ENCODE measurements at places on chromosomes 2 and 18.

DNA sequence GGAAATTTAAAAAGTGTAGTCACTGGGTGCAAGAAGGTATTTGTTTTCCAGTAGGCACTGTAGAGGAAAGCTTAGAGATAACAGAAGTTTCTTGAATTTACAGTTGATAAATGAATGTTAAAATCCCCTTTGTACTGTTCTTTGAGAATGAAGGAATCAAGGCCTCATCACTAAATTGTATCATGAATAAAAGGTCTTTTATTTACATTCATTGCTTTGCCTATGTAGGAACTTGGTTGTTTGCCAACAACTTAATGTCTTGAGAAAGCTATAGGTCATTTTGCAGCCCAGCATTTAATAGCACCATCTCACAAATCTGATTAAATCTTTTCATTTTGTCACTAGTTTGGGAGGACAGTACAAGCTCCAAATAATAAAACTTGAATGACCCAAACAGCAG is 213.9 kb upstream of the ITGA4 start:
- no peak for ATAC-seq

DNA sequence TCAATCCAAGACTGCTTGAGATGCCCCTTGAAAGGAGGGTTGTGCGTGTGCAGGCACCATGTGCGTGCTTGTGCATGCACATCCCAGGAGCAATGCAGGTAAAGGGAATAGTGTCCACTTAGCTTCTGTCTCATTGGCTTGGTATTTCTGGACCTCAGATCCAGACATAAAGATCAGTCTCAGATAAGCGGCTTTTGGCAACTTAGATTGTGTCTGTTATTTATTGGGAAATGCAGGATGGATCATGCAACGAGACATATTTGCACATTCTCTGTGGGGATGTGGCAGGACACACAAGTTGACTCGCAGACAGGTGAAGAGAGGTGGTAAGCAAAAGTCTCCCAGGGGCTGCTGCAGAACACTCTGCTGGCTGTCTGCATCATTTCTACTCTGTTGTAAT is 67.9 kb downstream of the SETBP1 start:
- ATAC-seq: no peak

DNA sequence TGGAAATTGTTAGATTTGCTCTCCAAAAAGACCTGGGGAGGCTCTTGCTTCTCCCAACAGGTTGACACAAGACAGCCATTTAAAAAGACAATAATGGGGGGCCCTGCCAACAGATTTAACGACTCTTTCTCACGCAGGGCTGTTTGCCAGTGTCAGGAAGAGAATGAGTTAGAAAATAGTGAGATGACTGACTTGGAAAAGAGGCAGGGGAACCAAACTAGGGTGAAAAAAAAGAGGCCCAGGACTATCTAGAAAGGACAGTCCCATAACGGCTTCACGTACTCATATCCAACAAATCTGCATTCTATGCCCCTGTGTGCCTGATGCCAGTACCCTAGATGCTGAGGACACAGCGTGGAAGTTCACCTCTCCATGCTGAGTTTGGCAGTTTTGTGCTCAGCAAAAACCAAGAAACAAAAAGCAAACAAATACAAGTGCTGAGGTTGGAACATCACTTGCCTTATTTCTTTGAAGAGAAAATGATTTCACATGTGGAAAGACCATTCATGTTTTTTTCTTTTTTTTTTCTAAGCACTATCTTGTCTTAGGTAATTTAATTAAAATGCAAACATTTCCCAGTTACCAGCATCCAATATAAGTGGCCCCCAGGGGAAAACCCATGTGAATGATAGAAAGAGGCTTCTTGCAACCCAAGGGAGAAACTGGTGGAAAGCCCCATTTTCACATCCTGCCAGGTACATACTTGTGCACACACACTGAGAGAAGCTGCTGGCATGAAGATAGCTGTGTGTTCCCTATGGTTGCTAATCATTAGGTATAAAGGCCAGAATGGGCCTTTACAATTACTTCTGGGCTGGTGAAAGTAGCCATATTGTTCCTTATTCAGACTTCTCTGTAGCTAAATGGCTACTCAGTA is 10.6 kb upstream of the WIPF1 start:
- ATAC-seq: peak; percentile 80

DNA sequence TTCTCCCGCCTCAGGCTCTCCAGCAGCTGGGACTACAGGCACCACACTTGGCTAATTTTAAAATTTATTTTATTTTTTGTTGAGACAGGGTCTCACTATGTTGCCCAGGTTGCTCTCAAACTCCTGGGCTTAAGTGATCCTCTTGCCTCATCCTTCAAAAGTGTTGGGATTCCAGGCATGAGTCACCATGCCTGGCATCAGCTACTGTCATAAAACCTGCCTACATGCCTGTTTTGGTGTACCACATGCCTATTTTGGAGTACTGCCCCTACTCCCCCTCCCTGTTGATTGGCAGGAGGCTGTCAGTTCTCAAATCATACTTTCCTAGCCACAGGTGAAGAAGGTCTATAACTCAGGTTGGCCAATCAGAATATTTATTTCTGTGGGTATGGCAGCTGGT is 64.0 kb downstream of the CHST9 start:
- ATAC-seq: no peak

DNA sequence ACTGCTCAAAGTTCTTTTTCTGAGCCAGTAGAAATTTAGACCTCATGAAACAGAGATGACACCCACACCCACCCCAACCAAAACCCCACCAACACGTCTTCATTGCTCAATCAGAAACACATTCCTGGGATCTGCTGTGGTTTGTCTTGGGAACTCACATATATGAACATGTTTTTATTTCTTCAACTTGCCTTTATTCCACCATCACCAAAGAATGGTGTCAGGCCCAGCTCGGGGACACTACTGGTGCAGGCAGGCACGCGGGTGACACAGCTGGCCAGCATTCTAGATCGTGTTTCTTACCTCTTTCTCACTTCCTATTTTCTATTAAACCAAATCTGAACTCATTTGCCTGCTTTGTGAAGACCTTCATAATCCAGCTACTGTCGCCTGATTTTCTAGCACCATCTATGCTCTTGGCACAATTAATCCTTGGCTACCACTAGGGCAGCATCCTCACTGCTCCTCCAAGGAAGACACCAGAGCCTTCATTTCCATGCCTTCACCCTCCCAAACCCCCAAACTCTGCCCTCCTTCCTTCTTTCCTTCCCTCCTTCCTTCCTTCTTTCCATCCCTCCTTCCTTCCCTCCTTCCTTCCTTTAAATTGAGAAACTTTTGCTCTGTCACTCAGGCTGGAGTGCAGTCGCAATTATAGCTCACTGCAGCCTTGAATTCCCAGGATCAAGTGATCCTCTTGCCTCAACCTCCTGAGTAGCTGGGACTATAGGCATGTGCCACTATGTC is 157.1 kb downstream of the BCL2 start:
- ATAC-seq: peak; percentile 5

- ATAC-seq: no peak
These were observed 15.4 kb upstream of the STAT4 start for GRCh38 chr2:191166111-191166755.

DNA sequence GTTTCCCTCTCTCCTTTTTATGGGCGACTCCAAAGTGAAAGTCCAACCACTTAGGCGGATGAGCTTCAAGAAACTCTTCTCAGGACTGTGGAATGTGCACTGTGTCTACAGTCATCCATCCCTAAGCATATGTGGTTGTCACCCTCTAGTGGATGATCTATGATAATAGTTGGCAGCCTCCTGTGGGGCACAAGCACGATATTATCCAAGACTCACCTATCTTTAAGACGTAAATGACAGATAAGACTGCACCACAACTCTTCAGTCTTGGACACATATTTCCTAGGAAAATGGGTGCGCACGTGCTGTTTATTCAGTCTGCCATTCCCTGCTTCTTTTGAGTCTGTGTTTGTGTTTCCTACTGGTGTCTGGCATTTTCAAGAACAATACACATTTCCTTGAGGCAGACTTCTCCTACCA is 145.5 kb upstream of the CTAGE1 start:
- no peak for ATAC-seq

GRCh38 chr2:190785334-190785733 is 95.3 kb upstream of the GLS start:
- peak; percentile 83 for ATAC-seq

- no peak for ATAC-seq
These were observed 54.7 kb upstream of the RNU4ATAC start for GRCh38 chr2:121475811-121476571.

DNA sequence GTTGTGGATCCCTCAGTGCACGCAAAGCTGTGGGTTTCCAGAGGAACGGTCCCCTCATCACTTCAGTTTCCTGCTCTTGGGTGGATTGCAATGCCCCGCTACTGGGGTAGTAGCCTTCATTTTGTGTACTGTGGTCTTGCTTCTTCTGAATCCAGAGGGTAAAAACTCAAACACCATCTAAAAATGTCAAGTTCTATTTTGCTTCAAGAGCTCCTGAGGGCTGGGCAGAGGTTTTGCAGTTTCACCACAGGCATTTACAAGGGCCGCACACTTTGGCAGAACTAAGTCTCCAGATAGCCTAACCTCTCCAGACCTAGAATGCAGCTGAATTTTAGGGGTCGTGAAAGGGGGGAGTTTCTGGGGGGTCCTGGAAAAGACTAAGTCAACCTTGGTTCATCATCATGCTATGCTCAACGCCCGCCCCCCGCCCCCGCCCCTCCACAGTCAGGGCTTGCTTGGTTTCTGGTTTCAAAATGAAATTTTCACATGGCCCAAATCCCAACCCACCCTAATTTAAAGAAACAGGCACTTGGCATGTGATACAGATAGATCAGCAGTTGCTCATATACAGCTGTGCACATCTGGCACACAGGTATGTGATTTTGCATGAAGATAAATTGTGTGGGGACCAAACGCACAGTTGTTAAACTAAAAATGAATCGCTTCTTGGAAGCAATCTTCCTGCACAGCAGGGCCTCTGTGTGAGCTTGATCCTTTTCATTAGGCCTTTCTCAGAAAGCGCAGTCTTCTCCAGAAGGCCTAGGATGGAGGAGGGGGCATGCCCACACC is 329.6 kb downstream of the OSR1 start:
- ATAC-seq: no peak

DNA sequence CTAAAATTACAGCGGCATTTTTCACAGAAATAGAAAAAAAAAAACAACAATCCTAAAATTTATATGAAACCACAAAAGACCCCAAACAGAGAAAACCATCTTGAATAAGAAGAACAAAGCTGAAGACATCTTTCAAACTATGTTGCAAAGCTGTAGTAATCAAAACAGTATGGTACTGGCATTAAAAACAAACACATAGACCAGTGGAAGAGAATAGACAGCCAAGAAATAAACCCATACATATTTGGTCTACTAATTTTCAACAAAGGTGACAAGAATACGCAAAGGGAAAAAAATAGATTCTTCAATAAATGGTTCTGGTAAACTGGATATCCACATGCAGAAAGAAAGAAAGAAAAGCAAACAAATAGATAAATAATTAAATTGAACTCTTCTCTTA is 9.0 kb upstream of the CCDC150 start:
- ATAC-seq: no peak

All from activated T-helper 17 cell treated with anti-CD3 and anti-CD28 coated beads, Interleukin-2, amount 50 U/mL, for 72 hours (primary cell).